ENCODE measurements at places on chromosomes 7 and 10.

GRCh38 chr7:105958012-105958411, 5.1 kb upstream of the CDHR3 start:
- no peak for DNase-seq

- DNase-seq, result no peak
Measured at GRCh38 chr10:88080213-88080612, 216.8 kb downstream of the PTEN start.

GRCh38 chr7:98240961-98241673, 10.9 kb downstream of the TECPR1 start:
- DNase-seq, result no peak

- no peak for DNase-seq
Measured at GRCh38 chr10:93071177-93071472, 2.6 kb upstream of the CYP26A1 start.

- no peak for DNase-seq
Measured at GRCh38 chr7:32273297-32273696, 203.1 kb upstream of the PDE1C start.
